ENCODE measurements at places on chromosomes 7 and 10.

DNA sequence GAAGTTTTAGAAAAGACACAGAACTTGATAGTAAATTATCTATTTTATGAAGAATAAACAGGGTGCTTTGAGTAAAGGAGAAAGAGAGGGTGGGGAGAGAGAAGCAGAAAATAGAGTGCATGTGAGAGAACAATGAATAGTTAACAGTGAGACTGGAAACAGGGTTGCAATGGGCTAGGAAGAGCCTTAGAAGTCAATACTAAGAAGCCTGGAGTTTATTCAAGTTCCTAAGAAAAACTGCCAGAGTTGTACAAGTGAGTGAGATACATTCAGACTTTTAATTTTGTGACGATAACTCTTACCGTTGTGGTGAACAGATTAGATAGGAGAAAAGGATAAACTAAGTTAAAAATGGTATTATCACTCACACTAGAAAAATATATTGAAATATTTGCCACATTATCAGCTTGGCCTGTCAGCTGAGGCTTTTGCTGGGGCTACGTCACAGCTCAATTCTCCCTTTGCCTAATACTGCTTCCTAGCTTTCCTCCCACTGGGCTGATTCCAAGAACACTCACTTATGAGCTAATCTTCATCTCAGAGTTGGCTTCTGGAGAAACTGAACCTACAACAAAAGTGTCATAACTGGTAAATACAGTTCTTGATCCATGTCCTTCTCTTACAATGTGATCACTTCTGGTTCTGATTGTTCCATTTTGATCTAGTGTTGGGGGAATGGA, 92.7 kb downstream of the SEMA3D start:
- DNase-seq: no peak

GRCh38 chr7:118280319-118281012, 56.0 kb downstream of the ANKRD7 start:
- no peak for DNase-seq

DNA sequence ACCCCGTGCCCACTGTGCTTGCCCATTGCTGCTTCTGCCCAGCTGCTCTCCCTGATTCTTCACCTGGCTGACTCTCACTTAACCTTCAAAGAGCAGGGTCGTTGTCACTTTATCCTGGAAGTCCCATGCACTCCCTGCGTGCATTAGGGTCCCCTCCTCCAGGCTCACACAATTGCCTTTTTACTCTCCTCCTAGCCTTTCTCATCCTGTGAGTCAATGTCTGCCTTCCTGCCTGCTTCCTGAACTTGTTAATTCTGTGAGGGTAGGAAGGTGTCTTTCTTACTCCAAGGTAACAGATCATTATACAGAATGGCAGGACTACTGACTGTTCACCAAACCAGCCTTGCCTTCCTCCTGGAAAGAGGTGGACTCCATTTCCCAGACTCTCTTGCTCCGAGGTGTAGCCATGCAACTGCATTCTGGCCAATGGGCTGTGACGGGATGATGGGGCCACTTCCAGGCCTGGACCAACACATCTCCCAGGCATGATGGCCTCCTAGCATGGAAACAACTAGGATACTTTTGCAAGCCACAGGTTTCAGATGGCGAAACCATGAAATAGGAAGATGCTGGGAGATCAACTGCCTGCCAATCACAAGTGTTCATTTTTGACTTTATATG, 54.7 kb downstream of the ARHGAP22 start:
- no peak for DNase-seq

DNA sequence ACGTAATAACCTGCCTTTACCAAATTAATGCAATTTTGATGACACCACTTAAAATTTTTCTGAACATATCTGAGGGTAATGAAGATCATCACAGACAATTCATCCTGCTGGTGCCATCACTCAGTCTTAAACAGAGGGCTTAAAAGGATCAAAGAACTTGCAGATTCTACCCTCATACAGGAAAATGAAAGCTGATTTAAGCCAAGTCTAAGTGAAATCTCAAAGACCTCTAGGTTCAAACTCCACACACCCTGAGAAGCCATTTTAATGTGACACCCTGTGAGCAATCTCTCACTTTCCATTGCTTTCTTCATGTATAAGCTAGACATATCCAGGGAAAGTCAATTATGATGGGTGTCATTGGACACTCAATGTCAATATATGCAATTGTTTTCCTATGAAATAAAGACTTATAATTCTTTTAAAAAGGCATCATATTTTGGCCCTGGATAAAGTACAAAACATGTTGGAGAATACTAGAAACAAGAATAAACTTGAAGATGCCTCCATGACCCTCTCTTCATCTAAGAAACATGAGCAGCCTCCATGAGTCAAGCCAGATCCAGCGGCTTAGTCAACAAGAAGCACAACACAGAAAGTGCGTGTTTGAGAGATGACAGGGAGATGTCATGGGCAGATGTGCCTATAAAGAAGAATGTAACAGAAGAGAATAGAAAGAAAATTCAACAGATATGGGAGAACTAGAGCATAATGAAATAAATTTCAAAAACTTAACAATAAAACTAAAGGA, 291.9 kb downstream of the PARD3 start:
- no peak for DNase-seq

- no peak for DNase-seq
Measured at GRCh38 chr7:28980451-28981160, 22.5 kb upstream of the TRIL start.

DNA sequence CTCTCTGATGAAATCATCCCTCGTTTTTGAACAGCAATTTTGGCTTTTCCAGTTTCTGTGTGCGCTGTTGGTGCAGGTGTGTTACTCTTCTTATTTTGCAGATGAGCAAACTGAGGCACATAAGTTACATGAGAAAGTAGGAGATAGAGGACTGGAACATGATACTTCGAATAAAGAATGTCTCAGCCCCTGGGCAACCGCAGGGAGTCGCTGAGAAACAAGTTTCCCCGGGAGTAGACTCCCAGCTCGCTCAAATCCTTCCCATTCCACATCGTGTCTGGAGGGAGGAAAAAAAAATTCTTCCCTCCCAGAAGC, 18.0 kb downstream of the MXI1 start:
- no peak for DNase-seq

DNA sequence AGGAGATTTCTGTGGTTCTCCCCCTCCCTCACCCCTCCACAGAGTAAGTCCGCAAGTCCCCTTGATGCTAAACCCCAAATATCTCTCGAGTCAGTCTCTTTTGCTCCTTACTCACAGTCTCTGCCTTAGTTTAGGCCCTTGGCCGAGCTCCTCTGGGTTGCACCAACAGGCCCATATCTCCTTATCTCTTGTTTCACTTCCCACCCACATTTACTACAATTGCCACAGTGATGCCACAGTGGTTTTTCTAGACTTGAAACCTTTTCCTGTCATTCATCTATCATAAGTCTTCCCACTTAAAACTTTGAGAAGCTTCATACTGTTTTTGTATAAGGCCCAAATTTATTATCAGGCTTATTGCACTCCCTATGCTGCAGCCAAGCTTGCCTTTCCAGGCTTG, 23.4 kb upstream of the NME8 start:
- DNase-seq: no peak

GRCh38 chr10:126683466-126683865, 13.0 kb upstream of the C10orf90 start:
- DNase-seq: no peak

- DNase-seq: no peak
Measured at GRCh38 chr7:94045581-94045980, 41.4 kb upstream of the BET1 start.

GRCh38 chr7:2479276-2480069, 3.3 kb upstream of the GRIFIN start:
- no peak for DNase-seq

DNA sequence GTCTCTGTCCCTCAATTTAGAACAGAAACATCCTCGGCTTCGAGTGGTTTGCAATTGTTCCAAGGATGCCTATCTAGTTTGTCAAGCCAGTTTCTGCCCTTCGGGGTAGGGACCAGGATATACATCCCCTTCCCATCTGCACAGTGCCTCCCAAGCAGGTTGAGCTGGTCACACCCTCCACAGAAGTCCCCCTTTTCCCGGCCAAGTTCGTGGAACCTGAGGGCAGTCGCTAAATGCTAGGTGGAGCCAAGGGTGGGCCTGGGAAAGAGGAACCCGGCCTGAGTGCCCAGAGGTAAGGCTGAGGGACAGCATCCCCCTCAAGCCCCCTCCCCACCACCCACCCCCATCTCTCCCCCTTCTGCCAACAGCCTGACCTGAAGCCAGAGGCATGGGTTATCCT, 62.4 kb upstream of the NANOS1 start:
- no peak for DNase-seq

DNA sequence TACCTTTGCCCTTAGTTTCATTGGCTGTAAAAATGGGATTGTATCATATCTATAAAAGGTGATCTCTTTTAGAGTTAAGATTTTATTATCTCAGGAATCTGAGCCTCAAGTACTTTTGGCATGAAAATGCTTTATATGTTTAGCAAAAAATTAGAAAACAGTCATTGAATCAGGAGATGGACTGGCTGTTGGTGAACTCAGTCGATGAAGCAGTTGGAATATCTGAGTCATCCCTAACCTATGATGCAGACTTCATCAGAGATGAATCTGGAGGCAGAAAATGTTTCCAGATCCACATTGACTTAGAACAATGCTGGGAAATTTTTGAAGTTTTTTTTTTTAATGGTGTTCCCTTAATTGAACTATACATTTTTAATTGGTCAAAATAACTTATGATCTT, 228.5 kb downstream of the SLC25A13 start:
- peak; percentile 23 for DNase-seq

Measured in NCI-H1436 (cell line).